Hair follicle dermal papilla cell (primary cell): ENCODE measurements at places on chromosomes 1 and 21. TPM values are rescaled to one million over a fixed set of nuclear protein-coding genes. Genes with fewer than 3 reads are reported as not detected.

The GABRD gene
- not detected in 2 replicates for total RNA-seq

The SYCP1 gene
- not detected in 2 replicates for total RNA-seq

The SLAMF8 gene
- total RNA-seq, result 0.24 and 0.49 TPM in 2 replicates

The FCRL5 gene
- not detected in 2 replicates for total RNA-seq

The SPOCD1 gene
- total RNA-seq, result 49.1 and 51.1 TPM in 2 replicates

The CBR1 gene
- total RNA-seq, result 99.3 and 135 TPM in 2 replicates

The ZNF648 gene
- not detected in 2 replicates for total RNA-seq

The CPT2 gene
- total RNA-seq, result 16.6 and 20.1 TPM in 2 replicates

The DNM3 gene
- 9.7 and 11.0 TPM in 2 replicates for total RNA-seq

The TAF13 gene
- 68.7 and 86.2 TPM in 2 replicates for total RNA-seq

The SLC37A1 gene
- total RNA-seq, result 0.36 and 0.65 TPM in 2 replicates

The PIGK gene
- total RNA-seq, result 27.6 and 35.1 TPM in 2 replicates

The FMO4 gene
- total RNA-seq, result 16.1 and 40.0 TPM in 2 replicates

The HTR6 gene
- 0.12 TPM in 1 of 2 replicates, not detected in the other for total RNA-seq

The OR2G3 gene
- total RNA-seq, result not detected in 2 replicates

The FBXO2 gene
- 1.8 and 2.4 TPM in 2 replicates for total RNA-seq

The CLCA4 gene
- total RNA-seq, result not detected in 2 replicates

The HSD3B2 gene
- not detected in 2 replicates for total RNA-seq

The OR2T35 gene
- total RNA-seq, result not detected in 2 replicates

The C1orf94 gene
- total RNA-seq, result under 0.01 TPM in 1 of 2 replicates, not detected in the other

The ASPM gene
- 3.9 and 4.4 TPM in 2 replicates for total RNA-seq

The MAN1C1 gene
- 15.8 and 16.9 TPM in 2 replicates for total RNA-seq

The LCK gene
- not detected in 2 replicates for total RNA-seq

The GUCA2B gene
- not detected in 2 replicates for total RNA-seq

The RCAN3 gene
- 20.1 and 26.7 TPM in 2 replicates for total RNA-seq

The MCOLN2 gene
- not detected in 2 replicates for total RNA-seq

The DYNLT5 gene
- total RNA-seq, result 0.61 and 2.8 TPM in 2 replicates

The TMEM82 gene
- total RNA-seq, result not detected in 2 replicates

The C1orf56 gene
- 3.6 and 5.0 TPM in 2 replicates for total RNA-seq

The TMEM52 gene
- total RNA-seq, result 0.61 and 0.65 TPM in 2 replicates

The RBBP4 gene
- total RNA-seq, result 111 and 124 TPM in 2 replicates

The AKR7A3 gene
- total RNA-seq, result 0.85 and 1.1 TPM in 2 replicates

The OTUD7B gene
- total RNA-seq, result 17.7 and 24.7 TPM in 2 replicates

The CA6 gene
- not detected in 2 replicates for total RNA-seq

The LCE3D gene
- total RNA-seq, result not detected in 2 replicates

The DIP2A gene
- total RNA-seq, result 30.8 and 36.0 TPM in 2 replicates

The CYP4A11 gene
- total RNA-seq, result not detected in 2 replicates

The MXRA8 gene
- 621 and 684 TPM in 2 replicates for total RNA-seq

The PRRX1 gene
- 1,001 and 1,266 TPM in 2 replicates for total RNA-seq

The BMP8B gene
- not detected in 2 replicates for total RNA-seq

The RPAP2 gene
- total RNA-seq, result 13.1 and 14.7 TPM in 2 replicates
